Germinal center (tissue), 1 donor: ENCODE measurements at places on chromosomes 5 and 9.

GRCh38 chr5:39207345-39208045 is 11.9 kb downstream of the FYB1 start:
- DNase-seq = no peak

DNA sequence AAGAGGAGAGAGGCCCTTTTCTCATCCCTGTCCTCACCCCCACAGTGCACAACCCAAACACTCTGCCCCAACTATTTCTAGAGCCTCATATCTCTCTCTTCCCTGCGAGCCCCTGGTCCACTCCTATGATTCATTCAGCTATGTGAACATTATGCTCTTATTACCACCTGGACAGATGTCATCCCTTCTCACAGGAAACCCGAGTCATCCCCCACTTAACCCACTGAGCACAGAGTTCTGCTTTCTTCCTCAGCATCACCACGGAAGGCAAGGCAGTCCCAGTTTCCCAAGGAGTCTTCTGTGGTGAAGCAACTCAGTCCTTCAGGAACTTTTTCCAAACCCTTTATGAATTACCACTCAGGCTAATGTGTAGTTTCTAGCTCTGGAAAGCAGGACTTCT is 1.3 kb downstream of the DNAI1 start:
- DNase-seq = no peak

DNA sequence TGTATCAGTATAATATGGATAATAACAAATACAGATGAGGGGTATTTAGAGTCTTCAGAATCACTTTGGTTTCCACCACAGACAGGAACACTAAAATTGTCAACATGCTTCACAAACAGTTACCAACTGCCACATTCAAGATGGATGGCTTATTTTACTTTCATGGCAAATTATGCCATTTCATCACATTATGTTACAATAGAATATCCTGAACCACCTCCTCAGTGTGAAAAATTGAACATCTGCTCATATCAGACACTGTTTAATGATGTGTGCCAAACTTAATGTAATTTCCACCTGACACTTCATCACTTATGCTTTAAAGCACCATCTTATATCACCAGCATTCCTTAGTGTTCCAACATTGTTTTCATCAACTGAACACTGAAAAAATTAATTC is 357.4 kb downstream of the KCNN2 start:
- DNase-seq = no peak

- no peak for DNase-seq
Observed at GRCh38 chr9:134275375-134275774, 50.9 kb upstream of the RXRA start.

GRCh38 chr9:16510482-16510881 is 360.0 kb downstream of the BNC2 start:
- DNase-seq = no peak

GRCh38 chr5:38013107-38013506 is 173.3 kb upstream of the GDNF start:
- DNase-seq = no peak

GRCh38 chr5:23007236-23007635 is 154.1 kb upstream of the CDH12 start:
- no peak for DNase-seq

DNA sequence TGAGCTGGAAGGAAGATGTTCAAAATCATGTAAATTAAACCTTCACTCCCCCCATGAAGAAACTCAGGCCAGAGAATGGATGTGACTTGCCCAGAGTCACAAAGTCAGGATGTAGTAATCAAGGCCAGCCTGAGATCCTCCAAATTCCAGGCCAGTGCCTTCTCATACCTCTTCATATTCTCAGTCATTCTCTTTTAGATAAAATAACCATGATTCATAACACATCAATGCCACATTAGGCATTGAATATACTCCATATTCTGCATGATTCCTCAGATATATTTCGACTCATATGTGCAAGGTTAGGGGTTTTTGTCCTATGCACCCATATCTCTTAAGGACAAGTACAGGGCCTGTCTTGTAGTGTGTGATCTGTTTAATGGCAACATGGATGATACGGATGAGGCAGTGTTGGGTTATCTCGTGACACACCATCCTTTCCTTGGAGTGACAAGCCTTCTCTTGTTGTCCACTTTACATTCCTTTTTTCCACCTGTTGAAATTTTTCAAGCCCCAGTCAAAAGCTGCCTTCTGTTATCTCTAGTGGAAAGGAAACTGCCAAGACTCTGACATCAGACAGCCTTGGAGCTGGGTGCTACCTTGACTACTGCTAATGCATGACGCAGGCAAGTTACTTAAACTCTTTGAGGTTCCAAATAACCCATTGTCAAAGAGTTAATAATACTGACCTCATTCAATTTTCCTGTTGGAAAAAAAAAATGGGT is 227.5 kb upstream of the NR4A3 start:
- DNase-seq = no peak

- DNase-seq = no peak
Observed at GRCh38 chr9:129887334-129888292, 52.4 kb downstream of the USP20 start.

GRCh38 chr9:70438341-70438928 is 24.0 kb upstream of the KLF9 start:
- no peak for DNase-seq

DNA sequence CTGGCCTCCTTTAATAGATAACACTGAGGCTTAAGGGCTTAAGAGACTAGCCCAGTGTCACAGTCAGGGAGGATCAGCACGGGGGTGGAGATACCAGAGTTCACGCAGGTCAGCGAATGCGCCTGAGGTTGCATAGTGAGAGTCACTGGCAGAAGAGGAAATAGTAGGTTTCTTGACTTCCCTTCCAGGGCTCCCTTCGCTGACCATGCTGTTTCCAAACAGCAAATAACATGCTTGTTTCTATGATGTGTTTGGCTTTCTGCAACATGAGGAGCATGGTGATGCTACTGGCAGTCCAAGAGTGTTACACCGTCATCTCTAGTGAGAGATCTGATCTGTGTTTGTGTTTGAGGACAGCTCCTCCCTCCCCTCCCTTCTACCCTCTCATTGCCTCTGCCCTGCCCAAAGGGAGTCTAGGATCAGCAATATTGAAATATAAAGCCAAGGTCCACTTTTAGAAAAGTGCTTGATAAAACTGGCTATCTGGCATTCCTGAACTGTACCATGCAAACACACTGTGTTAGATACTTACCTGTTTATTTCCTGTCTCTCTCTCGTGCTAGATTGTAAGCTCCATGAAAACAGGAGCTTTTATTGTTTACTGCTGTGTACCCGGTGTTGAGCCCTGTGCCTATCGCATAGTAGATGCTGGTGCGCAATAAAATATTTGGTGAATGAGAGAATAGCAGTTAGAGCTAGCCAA is 12.3 kb downstream of the TLE4 start:
- no peak for DNase-seq
